GM10248 (cell line): ENCODE measurements at places on chromosomes 12 and 14.

- DNase-seq = no peak
Observed at GRCh38 chr14:63881926-63882325, 29.1 kb downstream of the SYNE2 start.

GRCh38 chr14:67963545-67963944 lies 144.0 kb downstream of the RAD51B start:
- no peak for DNase-seq

GRCh38 chr12:104064842-104065427 lies 604 bp downstream of the HCFC2 start:
- peak; percentile 21 for DNase-seq

GRCh38 chr14:34172550-34173368 lies 221.9 kb upstream of the EGLN3 start:
- DNase-seq = no peak

DNA sequence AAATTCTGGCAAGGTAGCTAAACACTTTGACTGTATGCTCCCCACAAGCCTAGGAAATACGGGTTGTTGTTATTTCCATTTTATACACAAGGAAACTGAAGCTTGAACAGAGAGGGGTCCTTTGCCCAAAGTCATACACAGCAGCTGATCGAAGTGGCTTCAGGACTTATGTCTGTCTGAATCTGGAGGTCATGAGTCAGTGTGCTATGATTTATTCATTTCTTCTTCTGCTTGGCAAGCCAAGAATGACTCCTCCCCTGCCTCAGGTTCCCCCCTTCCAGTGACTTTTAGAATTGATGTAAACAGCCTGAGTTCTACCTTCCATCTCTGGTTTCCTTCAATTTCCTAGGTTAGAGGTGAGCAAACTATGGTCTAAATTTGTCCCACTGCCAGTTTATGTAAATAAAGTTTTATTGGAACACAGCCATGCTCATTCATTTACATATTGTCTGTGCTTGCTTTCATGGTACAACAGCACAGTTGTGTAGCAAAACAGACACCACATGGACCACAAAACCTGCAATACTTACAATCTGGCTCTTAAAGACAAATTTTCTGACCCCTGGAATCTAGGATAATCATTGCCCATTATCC lies 34.9 kb upstream of the WSCD2 start:
- no peak for DNase-seq

- DNase-seq = no peak
Observed at GRCh38 chr14:51209457-51209856, 30.6 kb upstream of the TMX1 start.

- no peak for DNase-seq
Observed at GRCh38 chr12:9646794-9647781, 22.4 kb upstream of the CLEC2D start.

DNA sequence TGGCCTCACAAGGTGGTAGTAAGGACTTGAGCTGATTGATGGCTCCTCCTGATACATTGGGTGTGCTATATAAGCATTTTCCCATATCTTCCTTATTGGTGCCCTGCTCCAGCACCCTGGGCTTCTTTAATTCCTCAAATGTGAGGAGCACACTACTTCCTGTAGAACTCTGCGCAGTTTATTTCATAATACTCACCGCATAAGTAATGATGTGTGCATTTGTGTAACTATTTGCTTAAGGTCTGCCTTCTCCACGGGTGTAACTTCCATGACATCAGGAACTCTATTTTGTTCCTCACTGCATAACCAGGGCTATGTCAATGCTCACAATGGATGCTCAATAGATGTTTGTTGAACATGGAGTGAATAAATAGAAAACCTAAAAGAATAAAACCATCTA lies 392.2 kb downstream of the SEC23A start:
- DNase-seq = no peak

DNA sequence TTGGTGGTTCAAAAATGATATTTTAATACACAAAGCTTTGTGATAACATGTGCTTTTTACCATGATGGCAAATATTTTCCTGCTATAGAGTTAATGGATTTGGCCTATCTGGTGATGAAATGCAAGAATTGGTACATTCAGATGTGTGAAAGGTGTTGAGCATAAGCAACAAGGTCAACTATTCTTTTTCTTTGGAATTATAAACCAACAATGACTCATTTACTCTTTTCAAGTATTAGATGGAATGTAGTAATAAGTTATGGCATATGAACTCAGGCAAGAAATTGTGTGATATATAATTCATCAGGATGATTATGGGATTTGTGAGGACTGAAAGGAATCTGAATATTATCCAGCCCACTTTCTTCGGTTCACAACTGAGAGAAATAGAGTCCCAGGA lies 471.4 kb downstream of the ETNK1 start:
- no peak for DNase-seq

- peak; percentile 77 for DNase-seq
Observed at GRCh38 chr14:64303471-64303917, 9.3 kb upstream of the ESR2 start.

DNA sequence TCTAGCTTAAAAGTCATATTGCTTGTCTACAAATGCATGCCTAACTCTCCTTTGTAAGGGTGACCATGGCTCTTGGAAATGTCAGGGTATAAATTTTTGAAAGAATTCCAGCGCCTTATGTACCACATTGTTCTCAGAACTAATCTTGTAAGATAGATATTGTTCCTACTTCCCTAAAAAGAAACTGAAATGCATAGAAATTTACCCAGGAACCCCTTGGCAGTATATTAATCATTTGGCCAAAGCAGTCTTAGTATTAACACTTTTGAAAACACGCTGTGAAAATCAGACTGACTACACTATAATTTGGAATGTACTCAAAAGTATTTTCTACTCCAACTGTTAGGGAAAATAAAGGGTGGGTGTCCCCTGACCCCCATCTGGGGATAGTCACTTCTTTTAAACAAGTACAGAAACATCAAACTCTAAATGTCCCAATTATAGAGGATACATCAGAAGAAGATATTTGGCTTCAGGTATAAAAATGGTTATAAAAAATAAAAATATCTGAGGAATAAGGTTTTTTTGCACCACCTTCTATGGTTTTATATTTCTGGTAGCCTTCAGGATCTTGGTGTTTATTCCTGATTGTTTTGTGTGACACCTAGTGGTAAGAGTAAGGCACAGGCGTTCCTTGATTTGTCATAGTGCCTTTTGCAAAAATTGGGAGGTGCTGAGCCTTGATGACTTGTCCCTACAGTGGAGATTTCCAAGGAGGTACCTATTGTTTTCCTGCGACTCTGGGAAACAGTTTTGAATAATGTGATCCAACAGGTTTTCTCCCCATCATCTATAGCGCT lies 2.2 kb upstream of the NFKBIA start:
- no peak for DNase-seq

GRCh38 chr14:85501751-85502150 lies 28.2 kb upstream of the FLRT2 start:
- DNase-seq = no peak

GRCh38 chr12:84166812-84167211 lies 745.8 kb downstream of the SLC6A15 start:
- DNase-seq = no peak

- peak; percentile 31 for DNase-seq
Observed at GRCh38 chr14:80930836-80931389, 10.6 kb downstream of the CEP128 start.

DNA sequence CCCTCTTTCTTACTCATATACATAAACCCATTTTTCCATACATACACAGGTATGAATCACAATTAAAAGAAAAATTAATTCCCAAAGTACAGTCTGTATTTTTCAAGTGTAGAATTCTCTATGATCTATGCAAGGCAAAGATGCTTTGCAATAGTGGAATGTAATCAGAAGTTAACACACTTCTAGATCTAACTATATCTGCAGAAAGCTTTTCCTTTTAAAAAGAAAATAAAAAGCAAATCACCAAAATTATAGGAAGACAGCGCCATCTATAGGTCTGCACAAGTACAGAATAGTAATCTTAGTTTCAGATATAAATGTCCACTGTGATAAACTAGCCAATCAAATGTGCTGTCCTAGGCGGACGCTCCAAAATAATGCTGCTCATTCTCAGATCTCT lies 22.0 kb downstream of the SLC25A21 start:
- no peak for DNase-seq

GRCh38 chr14:59890676-59891075 lies 20.1 kb upstream of the RTN1 start:
- no peak for DNase-seq

GRCh38 chr12:59404109-59404650 lies 191.6 kb upstream of the SLC16A7 start:
- DNase-seq = no peak

DNA sequence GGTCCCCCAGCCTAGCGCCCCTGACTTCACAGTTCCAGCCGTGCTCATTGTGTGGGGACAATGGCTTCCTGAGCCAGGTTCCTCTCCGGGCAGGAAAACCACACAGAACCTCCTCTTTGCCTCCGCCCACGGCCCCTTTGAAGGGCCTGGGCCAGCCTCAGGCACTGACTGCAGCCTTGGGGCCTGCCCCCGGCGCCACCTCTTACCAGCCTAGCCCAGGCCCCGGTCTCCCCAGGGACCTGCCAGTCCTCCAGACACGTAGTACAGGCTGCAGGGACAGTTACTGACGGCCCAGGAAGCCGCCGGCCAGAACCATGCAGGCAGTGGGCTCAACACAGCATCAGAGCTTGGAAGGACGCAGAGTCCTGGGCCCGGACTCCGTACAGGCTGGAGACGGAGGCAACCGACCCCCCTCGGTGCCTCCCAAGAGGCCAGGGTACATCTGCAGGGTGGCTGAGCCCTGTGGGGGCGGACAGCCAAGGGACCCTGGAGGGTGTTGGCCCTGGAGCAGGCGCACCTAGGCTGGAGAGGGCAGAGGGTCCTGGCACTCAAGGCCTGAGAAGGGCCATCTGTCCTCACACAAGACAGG lies 20.9 kb upstream of the NUDT14 start:
- DNase-seq = peak; percentile 69

- no peak for DNase-seq
Observed at GRCh38 chr12:58668871-58669270, 251.4 kb downstream of the LRIG3 start.

- DNase-seq = no peak
Observed at GRCh38 chr12:89160716-89161123, 191.6 kb downstream of the DUSP6 start.

GRCh38 chr12:117809509-117809908 lies 159.3 kb downstream of the KSR2 start:
- DNase-seq = no peak

- DNase-seq = peak; percentile 84
Observed at GRCh38 chr12:57611108-57611826, at the start of gene ARHGEF25. Gene ARHGEF25, plus strand, starts transcription at chr12:57611435. Its CDS starts 460 bp downstream, at chr12:57611895.

DNA sequence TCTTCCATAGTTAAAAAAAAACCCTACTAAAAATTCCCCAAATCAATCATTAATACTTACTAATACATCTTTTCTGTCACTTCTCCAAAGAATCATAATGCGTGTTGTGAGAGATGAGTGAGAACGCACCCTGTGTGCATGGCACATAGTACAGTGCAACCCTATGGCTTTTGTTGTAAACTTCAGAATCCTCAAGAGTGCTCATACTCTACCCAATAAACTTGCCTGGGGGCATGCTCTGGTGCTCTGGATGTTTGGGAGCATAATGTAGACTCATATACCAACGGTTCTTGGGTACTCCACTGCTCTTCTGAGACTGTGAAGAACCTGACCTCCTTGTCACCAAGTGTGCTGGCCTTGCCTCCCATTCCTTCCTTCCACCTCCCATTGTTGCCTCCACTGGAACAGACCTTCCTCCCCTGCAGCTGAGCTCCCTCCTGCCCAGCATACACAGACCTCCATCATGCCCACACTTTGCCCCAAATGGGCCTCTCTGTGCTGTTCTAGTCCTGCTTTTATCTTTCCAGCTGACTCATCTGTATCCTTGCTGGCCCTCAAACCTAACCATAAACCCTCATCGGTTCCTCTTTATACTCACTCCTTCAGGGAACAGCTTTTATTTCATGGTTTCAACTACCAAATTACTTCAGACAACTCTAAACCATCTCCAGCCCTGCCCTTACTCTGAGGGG lies 8.9 kb downstream of the DCP1B start:
- DNase-seq = peak; percentile 20

- no peak for DNase-seq
Observed at GRCh38 chr14:33377596-33378390, 439.1 kb downstream of the NPAS3 start.

DNA sequence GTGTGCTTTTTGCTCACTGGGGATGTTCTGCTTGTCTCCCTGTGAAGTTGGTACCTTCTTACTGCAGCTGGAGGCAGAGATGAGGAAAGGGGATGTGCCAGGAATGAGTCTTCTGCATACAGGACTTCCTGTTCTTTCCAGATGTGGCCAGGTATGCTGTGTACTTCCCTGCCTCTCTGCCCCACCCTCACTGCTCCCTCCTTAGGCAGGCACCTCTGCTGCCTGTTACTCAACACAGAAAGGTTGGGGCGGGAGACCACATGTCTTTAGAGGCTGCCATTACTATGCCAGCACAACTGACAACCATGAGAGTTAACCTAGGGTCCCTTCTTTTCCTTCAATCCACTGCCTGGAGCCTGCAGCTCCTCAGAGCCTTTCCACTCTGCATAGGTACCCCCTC lies 2.0 kb upstream of the OAS3 start:
- no peak for DNase-seq

- DNase-seq = no peak
Observed at GRCh38 chr12:27686147-27686546, 10.1 kb upstream of the REP15 start.

- no peak for DNase-seq
Observed at GRCh38 chr12:66552716-66553115, 126.2 kb downstream of the GRIP1 start.

- no peak for DNase-seq
Observed at GRCh38 chr12:26331960-26332359, 136.6 kb downstream of the SSPN start.

GRCh38 chr12:104057771-104058197 lies 6.5 kb upstream of the HCFC2 start:
- peak; percentile 27 for DNase-seq

DNA sequence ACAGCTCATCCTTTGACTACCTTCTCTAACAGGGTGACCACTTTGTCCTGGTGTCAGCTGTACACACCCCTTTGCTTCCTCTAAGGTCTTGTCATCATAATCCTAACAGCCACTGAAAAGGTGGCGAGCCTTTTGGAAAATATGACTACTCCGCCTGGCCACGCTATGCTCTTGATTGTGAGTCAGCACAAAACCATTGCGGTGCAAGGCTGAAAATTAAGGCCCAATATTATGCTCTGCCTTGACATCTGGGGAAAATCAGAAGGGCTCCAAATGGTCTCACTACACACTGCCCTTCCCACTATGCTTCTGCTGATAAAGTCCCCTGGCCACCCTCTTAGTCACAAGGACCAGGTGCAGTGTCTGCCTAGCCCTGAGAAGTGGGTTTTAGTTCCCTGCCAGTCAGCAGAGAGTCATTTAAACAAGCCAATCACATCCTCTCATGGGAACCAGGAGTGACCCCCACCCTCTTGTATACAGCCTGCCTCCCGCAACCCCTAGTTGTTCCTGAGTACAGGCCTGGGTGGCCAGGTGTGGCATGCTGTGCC lies 34.3 kb downstream of the FGD6 start:
- no peak for DNase-seq

GRCh38 chr12:23729359-23729758 lies 220.1 kb downstream of the SOX5 start:
- no peak for DNase-seq

- DNase-seq = peak; percentile 91
Observed at GRCh38 chr12:123271001-123271668, 521 bp downstream of the CDK2AP1 start.
